ENCODE measurements at places on chromosomes 3 and 15.

DNA sequence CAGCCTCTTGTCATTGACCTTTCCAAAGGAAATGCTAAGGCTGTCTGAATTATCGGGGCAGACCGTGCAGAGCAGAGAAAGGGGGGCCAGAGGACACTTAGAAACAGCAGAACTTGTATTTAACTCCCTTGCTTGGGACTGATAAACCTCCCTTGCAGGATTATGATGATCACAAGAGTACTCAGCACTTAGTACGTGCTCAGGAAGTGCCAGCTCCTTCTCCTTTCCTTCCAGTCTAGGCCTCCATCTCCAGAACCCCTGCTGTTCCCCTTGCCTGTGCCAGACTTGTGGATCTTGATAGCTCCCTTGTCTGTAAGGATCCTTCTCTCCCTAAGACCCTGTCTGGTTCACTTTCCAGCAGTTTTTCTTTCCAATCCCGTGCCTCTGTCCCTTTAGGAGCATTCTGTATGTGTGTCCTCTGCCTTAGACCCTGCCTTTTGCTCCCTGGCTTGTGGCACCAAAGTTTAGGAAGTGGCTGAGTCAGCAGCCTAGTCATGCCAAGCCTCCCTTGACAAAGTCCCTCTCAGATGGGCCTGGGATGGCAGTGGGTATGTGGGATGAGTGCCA lies 747 bp downstream of the SORD start:
- DNase-seq: no peak

GRCh38 chr3:148772361-148772760 lies 55.2 kb upstream of the CPB1 start:
- DNase-seq: no peak

- no peak for DNase-seq
These were observed 8.6 kb downstream of the TIMP4 start for GRCh38 chr3:12150112-12150511.

- DNase-seq: no peak
These were observed 102.5 kb upstream of the TJP1 start for GRCh38 chr15:29924750-29925149.

DNA sequence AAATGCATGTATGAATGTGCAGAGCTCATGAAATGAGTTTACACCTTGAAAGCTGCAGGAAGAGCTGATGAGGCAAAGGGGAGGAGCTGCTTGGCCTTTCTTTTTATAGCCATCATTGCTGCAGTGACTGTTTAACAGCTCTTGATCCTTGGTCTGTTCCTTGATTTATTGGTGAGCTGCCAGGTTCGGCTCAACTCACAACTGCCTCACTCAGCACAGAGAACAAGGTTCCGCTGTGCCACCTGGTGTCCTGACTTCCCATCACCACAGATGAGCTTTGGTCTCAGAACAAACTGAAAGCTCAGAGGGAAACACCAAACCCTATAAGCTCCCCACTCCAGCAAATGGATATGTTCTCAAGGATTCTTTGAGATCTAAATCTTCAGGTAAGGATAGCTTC lies 626.1 kb downstream of the MAGI1 start:
- DNase-seq: no peak

- no peak for DNase-seq
These were observed 35.4 kb downstream of the BCL2L10 start for GRCh38 chr15:52076889-52077781.
